ENCODE measurements at places on chromosomes 7 and 10. TPM values are rescaled to one million over a fixed set of nuclear protein-coding genes. Genes with fewer than 3 reads are reported as not detected.

DNA sequence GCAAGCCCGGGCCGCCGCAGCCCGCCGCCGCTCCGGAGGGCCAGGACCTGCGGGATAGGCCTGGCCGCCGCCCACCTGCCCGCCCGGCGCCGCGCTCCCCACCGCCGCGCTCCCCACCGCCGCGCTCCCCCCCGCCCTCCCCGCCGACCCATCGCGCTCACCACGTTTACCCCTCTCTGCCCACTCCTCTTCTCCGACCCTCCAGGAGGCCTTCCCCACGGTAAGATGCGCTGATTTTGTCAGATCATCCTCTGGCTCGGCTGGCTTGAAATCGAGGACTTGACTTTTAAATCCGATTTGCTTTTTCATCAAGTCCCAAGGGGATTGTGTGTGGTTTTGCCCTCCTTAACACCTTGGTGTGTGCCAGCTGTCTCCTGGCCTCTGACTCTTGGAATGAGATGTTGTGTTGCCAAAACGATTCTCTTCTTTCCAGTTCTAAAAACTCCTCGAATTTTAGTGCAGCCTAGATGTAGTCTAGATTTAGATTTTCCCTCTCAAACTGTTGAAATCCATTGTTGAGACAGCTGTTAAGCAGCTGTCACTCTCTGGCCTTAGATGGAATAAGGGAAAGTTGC is 738 bp downstream of the POM121 start:
- H3K36me3 ChIP-seq = peaks cover 39% of the 10 kb centered on the region
- peak overlapping the region; percentile 98 for H3K4me3 ChIP-seq
- peaks cover 2% of the 10 kb centered on the region for H3K4me1 ChIP-seq
- H3K27me3 ChIP-seq = no peaks in the 10 kb centered on the region

DNA sequence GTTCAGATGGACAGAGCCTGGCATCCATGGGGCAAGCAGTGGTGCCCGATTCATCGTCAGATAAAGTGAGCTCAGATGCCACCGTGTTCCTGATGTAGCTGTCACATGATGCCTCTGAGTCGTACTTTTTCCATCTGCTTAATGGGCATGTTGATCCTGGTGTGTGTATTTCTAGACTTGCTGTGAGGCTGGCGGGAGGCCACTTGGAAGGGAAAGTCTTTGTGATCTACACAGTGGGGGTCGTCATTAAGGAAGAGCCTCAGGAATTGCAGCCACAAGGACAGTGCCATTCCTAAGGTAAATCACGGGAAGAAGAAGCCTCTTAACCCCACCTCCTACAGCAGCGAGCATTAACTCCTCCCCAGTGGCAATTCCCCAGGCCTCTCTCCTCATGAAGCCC is 63.0 kb downstream of the RGS10 start:
- no peaks in the 10 kb centered on the region for H3K36me3 ChIP-seq
- no peak overlapping the region for H3K4me3 ChIP-seq
- DNase-seq = no peak
- no peaks in the 10 kb centered on the region for H3K4me1 ChIP-seq
- H3K27ac ChIP-seq = no peak overlapping the region
- peaks cover 23% of the 10 kb centered on the region for H3K27me3 ChIP-seq

DNA sequence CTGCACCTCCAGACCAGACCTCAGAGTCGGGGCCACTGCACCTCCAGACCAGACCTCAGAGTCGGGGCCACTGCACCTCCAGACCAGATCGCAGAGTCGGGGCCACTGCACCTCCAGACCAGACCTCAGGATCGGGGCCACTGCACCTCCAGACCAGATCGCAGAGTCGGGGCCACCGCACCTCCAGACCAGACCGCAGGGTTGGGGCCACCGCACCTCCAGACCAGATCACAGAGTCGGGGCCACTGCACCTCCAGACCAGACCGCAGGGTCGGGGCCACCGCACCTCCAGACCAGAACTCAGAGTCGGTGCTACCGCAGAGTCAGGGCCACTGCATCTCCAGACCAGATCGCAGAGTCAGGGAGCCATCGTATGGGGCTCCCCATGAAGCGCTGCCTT is 105.9 kb downstream of the ACTR3B start:
- no peaks in the 10 kb centered on the region for H3K36me3 ChIP-seq
- H3K4me1 ChIP-seq = no peaks in the 10 kb centered on the region
- DNase-seq = no peak
- no peak overlapping the region for H3K27ac ChIP-seq

DNA sequence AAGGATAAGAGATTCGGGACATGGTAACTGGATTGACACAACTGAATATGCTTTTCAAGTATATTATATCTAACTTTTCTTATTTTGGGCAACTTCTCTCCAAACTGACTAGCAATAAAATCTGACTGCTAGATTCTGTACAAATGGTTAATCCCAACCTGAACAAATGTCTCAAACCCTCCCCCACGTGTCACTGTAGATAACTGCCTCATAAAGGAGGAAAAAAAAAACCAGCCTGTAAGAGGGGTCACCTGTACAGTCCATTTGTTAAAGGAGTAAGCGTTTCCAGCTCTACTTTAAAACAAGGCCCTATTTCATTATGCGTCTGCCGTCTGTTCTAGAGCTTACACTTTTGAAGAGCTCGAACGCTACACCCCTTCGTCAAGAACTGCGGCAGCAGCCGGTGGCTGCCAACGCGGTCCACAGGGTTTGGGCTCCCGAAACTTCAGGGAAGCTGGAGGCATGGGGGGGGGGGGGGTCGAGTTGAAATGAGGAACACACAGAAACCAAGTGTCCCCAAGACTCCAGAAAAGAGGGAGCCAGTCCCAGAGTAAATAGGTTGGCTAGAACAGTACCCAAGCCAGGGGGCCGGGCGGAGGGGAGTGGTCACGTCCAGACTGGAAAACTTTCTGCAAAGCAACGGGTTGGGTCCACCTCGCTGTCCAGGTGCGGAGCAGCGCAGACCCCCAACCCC is 492 bp downstream of the COG5 start:
- no peaks in the 10 kb centered on the region for H3K36me3 ChIP-seq
- H3K4me3 ChIP-seq = peak overlapping the region; percentile 88
- H3K27me3 ChIP-seq = no peaks in the 10 kb centered on the region
- peak overlapping the region; percentile 74 for H3K27ac ChIP-seq
- peaks cover 23% of the 10 kb centered on the region for H3K4me1 ChIP-seq

DNA sequence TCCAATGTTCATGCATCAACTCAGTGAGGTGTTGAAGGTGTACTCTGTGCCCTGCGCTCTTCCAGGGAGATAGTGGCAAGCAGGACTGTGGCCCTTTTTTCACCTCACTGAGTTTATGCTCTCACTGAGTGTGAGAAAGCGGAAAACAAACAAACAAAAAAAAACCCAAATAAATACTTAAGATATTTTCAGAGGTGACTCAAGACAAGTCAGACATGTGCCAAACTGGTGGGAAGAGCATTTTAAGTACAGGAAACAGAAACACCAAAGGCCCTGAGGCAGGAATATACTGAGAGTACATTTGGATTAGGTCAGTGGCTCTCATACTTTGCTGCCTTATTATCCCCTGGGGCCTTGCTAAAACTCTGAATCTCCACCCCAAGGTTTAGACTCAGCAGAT is 111.9 kb upstream of the IGFBP3 start:
- DNase-seq = no peak
- no peaks in the 10 kb centered on the region for H3K4me1 ChIP-seq
- no peak overlapping the region for H3K4me3 ChIP-seq

DNA sequence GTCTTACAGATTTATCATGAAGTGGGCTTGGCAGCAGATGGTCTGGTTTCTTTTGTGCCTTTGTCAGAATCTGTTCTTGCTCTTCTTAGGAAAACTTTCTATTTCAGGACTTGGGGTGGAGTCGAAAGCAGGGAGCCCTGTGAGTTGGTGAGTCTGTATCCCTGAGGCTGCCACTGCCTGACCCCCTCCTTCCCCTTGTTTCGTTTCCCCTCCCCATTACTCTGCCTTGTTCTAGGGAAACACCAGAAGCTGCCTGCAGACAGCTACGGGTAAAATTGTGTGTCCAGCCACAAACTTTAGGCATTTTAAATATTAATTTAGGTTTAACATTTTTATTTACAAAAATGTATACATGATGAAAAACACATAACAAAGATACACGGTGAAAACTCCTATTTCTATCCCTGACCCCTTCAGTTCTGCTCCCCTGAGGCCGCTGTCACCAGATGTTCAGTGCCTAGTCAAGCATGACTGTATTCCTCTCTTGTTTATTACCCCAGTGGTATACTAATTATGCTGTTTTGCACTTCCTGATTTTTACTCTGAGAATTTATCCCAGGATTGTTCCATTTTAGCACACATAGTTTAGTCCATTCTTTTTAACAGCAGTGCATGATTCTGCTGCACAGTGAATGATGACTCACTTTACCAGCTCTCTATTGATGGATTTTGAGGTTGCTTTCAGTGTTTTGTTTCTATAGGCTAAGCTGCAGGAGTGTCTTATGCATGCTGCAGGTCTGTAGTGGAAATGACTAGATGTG is 9.1 kb downstream of the TSPAN14 start:
- no peak for DNase-seq
- H3K27me3 ChIP-seq = no peaks in the 10 kb centered on the region
- no peak overlapping the region for H3K27ac ChIP-seq
- H3K36me3 ChIP-seq = no peaks in the 10 kb centered on the region
- H3K4me3 ChIP-seq = no peak overlapping the region

GRCh38 chr7:69047151-69047754 is 551.0 kb upstream of the AUTS2 start:
- H3K36me3 ChIP-seq = no peaks in the 10 kb centered on the region
- H3K4me3 ChIP-seq = no peak overlapping the region
- H3K27me3 ChIP-seq = no peaks in the 10 kb centered on the region
- no peaks in the 10 kb centered on the region for H3K4me1 ChIP-seq

- no peak overlapping the region for H3K4me3 ChIP-seq
- no peaks in the 10 kb centered on the region for H3K4me1 ChIP-seq
- H3K36me3 ChIP-seq = no peaks in the 10 kb centered on the region
- H3K27me3 ChIP-seq = no peaks in the 10 kb centered on the region
- DNase-seq = no peak
Measured at GRCh38 chr7:147771344-147771743, 819.2 kb upstream of the C7orf33 start.

- H3K36me3 ChIP-seq = no peaks in the 10 kb centered on the region
- H3K4me1 ChIP-seq = no peaks in the 10 kb centered on the region
- H3K27ac ChIP-seq = no peak overlapping the region
- H3K27me3 ChIP-seq = no peaks in the 10 kb centered on the region
Measured at GRCh38 chr7:20307119-20307518, 23.6 kb upstream of the ITGB8 start.

DNA sequence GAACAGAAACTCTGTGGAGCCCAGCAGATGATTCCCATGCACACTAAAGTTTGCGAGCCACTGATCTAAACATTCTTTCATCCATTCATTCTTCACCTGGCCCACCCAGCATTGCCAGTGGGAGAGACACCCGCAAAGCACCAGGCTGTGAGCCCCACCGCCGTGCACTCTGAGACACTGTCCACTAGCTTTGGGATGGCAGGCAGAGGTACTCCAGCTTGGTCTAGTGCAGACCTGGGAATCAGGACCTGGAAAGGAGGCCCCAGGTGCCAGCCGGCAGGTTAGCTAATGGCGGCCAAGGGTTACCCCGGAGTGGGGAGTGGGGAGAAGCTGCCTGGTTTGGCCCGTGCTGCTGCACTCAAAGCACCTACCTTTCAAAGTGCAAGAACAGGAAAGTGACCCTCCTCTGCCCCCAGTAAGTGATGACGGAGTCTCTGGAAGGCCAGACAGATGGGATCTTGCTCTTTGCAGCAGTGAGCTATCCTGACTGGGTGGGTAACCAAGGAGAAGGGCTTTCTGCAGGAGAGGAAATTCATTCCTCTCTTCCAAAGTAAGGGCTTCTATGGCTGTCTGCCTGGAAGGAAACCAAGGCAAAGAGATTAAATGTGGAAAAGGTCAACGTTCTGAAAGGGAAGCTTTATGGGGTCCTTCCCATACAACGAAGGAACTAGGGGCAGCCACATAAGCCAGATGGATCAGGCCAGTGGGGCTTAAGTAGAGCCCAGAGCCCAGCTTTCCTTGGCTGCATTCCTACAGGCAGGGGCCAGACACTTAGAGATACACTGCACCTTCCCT is 74.2 kb upstream of the LRRC4 start:
- no peaks in the 10 kb centered on the region for H3K27me3 ChIP-seq
- H3K27ac ChIP-seq = no peak overlapping the region
- no peaks in the 10 kb centered on the region for H3K4me1 ChIP-seq
- no peak for DNase-seq

DNA sequence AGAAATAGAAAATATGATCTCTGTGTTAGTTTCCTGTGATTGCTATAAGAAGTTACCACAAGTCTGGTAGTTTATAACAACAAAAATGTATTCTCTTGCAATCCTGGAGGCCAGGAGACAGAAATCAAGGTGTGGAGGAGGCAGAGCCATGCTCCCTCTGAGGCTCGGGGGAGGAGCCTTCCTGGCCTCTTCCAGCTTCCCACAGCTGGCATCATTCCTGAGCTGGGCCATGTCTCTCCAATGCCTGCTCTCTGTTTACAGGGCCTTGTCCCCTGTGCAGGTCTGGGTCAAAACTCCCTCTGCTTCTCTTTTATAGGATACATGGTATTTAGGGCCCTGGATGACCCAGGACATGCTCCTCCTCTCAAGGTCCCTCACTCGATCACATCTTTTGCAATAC is 81.3 kb upstream of the RET start:
- DNase-seq = no peak
- H3K4me3 ChIP-seq = no peak overlapping the region
- no peaks in the 10 kb centered on the region for H3K27me3 ChIP-seq
- H3K4me1 ChIP-seq = no peaks in the 10 kb centered on the region
- no peak overlapping the region for H3K27ac ChIP-seq

GRCh38 chr7:41037691-41038090 is 665.2 kb downstream of the INHBA start:
- no peak overlapping the region for H3K27ac ChIP-seq
- H3K27me3 ChIP-seq = no peaks in the 10 kb centered on the region
- no peaks in the 10 kb centered on the region for H3K36me3 ChIP-seq
- DNase-seq = no peak
- H3K4me1 ChIP-seq = no peaks in the 10 kb centered on the region

GRCh38 chr10:78640796-78641636 is 427.8 kb upstream of the ZMIZ1 start:
- H3K36me3 ChIP-seq = no peaks in the 10 kb centered on the region
- H3K27ac ChIP-seq = no peak overlapping the region
- no peaks in the 10 kb centered on the region for H3K4me1 ChIP-seq
- no peak overlapping the region for H3K4me3 ChIP-seq

GRCh38 chr10:104268405-104268712 is 625 bp upstream of the GSTO2 start:
- H3K27ac ChIP-seq = peak overlapping the region; percentile 50
- peaks cover 41% of the 10 kb centered on the region for H3K36me3 ChIP-seq
- H3K4me1 ChIP-seq = peaks cover 19% of the 10 kb centered on the region
- no peaks in the 10 kb centered on the region for H3K27me3 ChIP-seq
- H3K4me3 ChIP-seq = peak overlapping the region; percentile 79

SEMA3E gene
- 1.6 TPM for total RNA-seq

ADCK2 gene
- 16.9 TPM for total RNA-seq

ZRANB1 gene
- 23.9 TPM for total RNA-seq

FXYD4 gene
- total RNA-seq = 0.71 TPM

SLC13A1 gene
- total RNA-seq = not detected

CHST15 gene
- total RNA-seq = 47.2 TPM

C10orf67 gene
- not detected for total RNA-seq

LRRD1 gene
- total RNA-seq = not detected

CTBP2 gene
- 144 TPM for total RNA-seq

ABCB4 gene
- not detected for total RNA-seq
